Suppressor macrophage (primary cell): ENCODE measurements at places on chromosomes 4 and X.

DNA sequence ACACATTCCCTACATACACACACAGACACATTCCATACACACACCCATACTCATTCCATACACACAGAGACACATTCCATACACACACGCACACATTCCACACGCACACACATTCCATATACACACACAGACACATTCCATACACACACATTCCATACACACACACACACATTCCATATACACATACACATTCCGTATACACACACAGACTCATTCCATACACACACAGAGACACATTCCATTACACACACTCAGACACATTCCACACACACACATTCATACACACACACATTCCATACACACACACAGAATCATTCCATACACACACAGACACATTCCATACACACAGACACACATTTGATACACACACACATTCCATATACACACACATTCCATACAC lies 15.2 kb downstream of the LINC00632 start:
- no peak for DNase-seq

DNA sequence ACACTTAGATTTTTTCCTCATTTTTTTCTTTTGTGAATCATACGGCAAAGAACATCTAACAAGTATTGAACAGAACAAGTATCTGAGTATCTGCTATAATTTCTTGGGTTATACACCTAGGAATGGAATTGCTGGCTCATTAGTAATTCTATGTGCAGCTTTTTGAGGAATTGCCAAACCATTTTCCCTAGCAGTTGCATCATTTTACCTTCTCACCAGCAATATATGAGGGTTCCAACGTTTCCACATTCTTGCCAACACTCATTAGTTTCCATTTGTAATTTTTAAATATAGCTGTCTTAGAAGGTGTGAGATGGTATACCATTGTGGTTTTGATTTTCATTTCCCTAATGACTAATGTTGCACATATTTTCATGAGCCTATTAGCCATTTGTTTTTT lies 41.1 kb upstream of the DCAF8L1 start:
- no peak for DNase-seq

DNA sequence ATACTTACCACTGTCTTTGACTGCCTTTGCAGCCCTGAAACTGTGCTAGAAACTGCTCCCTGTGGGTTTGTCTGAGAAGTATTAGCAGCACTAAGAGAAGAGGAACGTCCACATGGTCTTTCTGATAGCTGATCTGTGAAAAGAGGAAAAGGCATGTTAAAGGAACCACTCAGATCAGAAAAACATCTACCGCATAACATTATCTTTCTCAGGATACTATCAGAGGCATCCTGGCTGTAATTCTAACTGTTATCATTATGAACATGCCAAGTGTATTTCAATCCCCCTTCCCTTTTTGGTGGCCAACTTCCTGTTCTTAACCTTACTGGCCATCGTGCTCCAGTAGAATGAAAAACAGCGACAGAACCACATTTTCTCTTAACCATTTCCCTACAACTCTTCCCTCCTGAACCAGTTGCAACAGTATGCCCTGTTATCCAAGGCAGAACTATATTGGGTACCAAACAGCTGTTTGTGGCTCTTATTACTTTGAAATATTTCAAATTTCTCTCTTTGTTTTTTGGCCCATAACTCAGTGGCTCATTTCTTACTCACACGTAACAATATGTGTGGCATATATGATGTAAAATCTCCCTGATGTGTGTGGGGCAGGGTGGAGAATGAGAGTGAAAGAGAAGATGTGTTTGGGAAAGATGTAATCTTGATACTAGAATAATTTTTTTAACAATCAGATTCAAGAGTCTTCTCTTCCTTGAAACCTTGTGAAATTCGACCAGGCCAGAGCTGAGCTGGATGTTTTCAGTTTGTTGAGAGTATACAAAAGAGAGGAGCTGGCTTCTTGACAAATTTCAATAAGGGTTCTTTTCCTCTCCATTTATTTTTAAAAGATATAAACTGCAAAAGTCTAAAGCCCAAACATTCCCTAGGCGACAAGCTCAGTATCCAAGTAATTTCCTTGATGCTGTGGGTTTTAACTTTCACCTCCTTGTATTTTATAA lies 35.2 kb downstream of the ARHGEF6 start:
- DNase-seq: peak; percentile 56

GRCh38 chrX:13180807-13181206 lies 136.4 kb upstream of the FAM9C start:
- DNase-seq: peak; percentile 19

DNA sequence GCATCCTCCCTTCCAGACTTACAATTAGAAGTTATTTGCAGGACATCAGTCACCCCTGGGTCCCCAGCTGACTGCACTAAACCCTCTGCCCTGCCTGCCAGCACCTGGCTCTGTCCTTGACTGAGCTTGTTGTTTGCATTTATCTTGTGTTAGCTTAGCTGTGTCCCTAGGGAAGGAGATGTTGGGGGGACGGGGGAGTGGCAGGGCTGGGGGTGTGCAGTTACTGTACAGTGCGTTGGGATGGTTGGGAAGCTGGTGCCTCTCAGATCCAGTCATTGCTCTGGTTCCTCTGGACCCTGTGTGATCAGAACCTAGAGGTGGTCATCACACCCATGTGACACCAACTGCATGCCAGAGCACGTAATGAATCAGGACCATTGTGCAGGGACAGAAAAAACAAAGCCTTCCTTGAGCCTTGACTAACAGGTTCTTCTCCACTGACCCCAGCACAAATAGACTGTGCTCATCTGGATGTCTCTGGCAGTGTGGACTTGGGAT lies 32.7 kb upstream of the PROM1 start:
- DNase-seq: no peak

DNA sequence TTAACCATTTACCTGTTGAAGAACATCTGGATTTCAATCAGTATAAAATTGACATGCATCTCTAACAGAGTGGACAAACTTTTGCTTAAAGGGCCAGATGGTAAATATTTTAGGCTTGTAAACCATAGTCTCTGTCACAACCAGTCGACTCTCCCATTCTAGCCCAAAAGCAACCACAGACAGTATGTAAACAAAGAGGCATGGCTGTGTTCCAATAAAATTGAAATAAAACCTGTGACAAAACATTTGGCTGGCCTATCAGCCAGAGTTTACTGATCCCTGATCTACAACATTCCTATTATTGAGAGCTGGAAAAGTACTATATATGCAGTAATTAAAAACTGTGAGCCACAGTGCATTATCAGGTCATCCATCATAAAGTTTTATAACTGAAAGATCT lies 3.2 kb downstream of the CENPC start:
- DNase-seq: no peak

- no peak for DNase-seq
Measured at GRCh38 chr4:20992002-20992401, 291.7 kb downstream of the PACRGL start.

DNA sequence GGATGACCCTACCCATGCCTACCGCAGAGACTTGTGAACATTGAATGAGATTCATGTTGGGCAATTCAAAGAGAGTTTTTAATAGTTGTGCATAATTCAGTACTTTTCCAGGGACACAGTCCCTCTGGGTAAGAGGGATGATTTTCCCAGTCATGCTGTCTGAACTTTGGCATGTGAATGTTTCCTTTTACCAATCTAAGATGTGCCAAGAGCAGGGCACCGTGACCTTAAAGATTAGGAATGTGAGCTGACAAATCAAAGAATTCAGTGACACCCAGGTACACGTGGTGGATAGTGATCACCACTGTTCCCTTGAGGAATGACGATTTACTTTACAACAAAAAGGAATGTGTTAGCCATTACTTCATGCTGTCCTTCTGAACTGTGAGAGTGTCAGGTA lies 515.6 kb downstream of the PPARGC1A start:
- DNase-seq: no peak

DNA sequence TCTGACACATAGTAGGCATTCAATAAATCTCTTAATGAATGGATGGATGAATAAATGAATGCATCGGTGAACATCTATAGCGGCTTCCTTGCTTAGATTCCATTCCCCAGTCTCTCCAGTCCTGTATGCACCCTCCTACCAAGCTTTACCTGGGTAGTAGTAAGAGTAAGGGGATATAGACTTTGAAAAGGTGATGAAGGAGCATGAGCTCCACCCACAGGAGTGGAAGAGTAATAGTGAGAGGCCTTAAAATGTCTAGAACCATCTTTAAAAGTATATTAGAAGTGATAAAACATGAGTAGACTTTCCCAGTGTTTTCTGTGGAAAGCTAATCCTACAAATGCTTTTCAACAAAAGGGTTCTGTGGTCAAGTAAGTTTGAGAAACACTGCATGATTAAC lies 35.5 kb upstream of the GPC3 start:
- DNase-seq: no peak

- peak; percentile 49 for DNase-seq
Measured at GRCh38 chr4:141640696-141641095, 4.3 kb downstream of the IL15 start.

GRCh38 chr4:184782731-184783373 lies 42.9 kb downstream of the ACSL1 start:
- peak; percentile 35 for DNase-seq

- DNase-seq: no peak
Measured at GRCh38 chr4:76955182-76955581, 5.6 kb downstream of the SEPTIN11 start.

DNA sequence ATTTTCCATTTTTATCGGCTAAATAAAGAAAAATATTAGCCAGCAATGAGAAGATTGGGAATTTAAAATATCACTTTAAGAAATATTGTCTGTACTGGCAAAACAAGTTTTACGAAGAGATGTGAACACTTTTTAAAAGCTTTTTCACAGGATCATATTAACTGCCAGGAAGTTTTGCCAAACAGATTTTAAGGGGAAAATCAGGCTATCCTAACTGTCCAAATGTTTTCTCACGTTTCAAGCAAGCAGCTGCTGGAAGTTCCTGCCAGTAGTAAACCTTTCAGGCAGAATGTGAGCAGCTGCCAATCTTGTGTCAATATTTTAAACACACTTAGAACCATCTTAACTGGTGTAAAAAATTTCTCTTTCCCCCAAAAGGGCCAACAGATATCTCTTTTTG lies 101.1 kb downstream of the ADGRL3 start:
- no peak for DNase-seq

DNA sequence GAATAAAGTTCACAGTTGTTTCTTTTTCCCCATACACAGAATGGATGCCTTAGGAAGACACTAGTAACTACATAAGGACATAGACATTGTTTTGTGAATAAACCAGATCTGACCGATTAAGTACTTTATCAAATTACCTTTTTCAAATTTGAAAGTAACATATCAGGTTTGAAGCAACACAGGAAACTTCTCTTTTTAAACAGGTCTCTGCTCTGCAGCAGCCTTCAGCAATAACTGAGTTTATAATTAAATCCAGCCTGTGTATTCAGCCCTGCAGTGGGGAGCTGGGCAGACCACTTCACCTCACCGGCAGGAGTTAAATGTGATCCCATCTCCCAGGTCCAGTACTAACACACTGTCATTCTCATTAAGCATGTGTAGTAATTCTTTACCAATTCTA lies 68.3 kb upstream of the ATOH1 start:
- DNase-seq: no peak

- no peak for DNase-seq
Measured at GRCh38 chr4:60384516-60384915, 815.6 kb upstream of the ADGRL3 start.

GRCh38 chr4:63563288-63564014 lies 845.8 kb downstream of the TECRL start:
- DNase-seq: no peak

GRCh38 chr4:174697202-174697601 lies 131.8 kb downstream of the GLRA3 start:
- DNase-seq: no peak

DNA sequence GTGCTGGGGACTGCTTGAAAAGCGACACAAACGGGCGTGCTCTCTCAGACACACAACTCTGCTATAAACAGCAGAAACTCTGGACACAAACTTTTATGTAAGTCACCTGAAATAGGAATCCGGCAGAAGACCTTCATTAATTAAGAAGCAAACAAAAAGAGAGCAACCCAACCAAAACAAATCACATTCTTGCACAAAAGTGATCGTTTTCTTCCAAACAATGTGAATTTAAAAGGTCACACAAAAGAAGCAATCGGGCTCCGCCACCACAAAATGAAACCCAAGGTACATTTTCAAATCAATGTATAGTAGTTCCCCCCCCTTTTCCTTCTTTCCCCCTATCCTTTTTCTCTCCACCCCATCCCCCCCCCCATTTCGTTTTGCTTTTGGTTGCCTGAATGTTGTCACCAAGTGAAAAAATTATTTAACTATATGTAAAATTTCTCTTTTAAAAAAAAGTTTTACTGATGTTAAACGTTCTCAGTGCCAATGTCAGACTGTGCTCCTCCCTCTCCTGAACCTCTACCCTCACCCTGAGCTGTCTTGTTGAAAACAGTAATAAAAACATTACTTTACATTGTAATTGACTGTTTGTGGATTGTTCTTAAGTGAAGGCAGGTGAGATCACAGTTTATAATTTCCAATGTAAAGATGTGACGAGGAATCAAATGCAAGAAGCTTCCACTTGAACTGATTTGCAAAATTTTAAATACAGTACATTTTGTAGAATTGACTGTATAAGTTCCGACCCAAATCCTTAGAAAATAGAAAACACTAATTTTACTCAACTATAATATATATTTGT lies 2.4 kb downstream of the MAB21L2 start:
- DNase-seq: no peak

DNA sequence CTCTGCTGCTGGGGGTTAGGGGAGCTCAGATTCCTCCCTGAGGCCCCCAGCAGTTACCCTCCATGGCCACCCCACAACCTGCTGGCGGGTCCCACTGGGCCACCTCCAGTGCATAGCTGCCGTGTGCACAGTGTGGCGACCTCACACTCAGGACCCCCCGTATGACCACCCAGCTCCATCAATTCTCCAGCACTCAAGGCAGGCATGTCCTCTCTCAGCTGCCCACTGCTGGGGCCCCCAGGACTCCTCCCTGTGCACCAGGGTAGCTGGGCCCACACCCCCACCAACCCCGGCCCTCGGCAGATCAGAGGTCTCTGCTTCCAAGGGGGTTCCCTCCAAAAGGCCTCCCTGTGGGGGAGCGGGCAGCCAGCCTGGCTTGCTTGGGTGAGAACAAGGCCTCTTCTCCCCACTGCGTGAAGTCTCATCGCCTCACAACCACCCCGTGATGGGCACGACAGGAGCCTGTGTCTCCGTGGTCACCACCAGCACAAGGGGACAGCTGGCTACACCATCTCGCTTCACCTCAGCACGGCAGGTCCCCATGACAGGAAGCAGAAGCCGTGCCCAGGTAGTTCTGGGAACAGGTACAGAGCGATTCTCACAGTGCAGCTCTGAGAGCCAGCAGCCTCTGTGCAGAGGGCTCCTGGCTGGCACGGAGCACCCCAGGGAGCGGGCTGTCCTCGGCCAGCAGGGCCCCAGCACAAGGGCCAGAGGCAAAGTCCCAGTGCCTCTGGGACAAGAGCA lies 4.6 kb upstream of the HAUS3 start:
- no peak for DNase-seq

DNA sequence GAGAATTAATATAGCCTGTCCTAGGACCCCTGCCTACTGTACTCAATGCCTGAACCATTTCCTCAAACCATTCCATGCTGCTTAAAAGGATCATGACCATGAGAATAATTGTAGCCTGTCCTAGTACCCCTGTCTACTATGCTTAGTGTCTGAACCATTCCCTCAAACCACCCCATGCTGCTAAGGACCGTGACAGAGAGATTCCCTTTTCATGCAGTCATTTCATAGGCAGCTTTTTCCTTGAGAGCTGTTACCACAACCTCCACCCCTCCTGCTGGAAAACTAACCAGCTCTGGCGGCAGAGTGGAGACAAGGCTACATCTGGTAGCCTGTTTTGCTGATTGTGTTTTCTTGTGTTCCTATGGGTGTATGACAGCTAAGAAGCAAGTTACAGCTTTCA lies 174.9 kb upstream of the SMARCAD1 start:
- DNase-seq: no peak
